ENCODE measurements at places on chromosomes 7 and 10. TPM values are rescaled to one million over a fixed set of nuclear protein-coding genes. Genes with fewer than 3 reads are reported as not detected.

GRCh38 chr7:140678081-140678815 is 5.5 kb downstream of the ADCK2 start:
- no peak for DNase-seq

- DNase-seq: no peak
Measured at GRCh38 chr10:131682271-131682962, 218.4 kb upstream of the PPP2R2D start.

- peak; percentile 80 for DNase-seq
Measured at GRCh38 chr7:12524794-12525386, 45.6 kb upstream of the SCIN start.

GRCh38 chr10:33008499-33009243 is 50.6 kb upstream of the ITGB1 start:
- DNase-seq: peak; percentile 91

GRCh38 chr7:28815928-28816373 is 142.2 kb downstream of the TRIL start:
- DNase-seq: no peak

DNA sequence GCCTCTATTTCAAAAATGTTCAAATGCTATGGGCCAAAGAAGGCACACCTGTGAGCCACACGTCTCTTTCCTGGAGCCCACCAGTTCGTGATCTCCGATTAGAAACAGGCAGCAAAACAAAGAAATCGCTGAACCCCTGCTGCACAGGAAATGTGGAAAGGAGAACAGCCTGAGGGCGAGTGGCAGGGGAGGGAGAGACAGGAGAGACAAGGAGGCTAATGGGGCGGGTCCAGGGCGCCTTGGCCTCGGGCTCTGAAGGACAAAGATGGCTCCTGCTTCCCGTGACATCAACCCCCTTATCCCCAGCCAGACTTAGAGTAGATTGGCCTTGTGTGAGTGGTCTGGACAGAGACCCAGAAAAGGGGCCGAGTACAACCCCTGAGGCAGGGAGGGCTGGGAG is 62.4 kb upstream of the DOCK1 start:
- DNase-seq: no peak

DNA sequence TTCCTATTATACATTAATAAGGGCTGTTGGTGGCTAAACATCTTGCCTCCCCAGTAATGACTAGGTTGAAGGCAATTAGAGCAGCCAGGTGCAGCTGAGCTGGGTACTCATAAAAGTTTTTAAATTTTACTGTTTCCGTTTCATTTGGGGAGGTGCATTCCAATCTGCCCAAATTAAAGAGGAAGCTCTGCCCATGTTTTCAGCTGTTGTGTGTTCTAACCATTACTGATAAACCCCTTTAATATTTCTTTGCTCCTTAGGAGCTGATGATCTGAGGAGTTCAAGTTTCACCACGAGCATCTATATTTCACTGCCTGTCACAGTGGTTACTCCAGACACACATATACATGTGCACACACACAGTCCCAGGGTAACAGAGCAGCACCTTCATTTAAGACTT is 94.4 kb downstream of the JAZF1 start:
- DNase-seq: no peak

GRCh38 chr10:100022403-100022802 is 12.7 kb upstream of the DNMBP start:
- DNase-seq: no peak

GRCh38 chr7:90761584-90761983 is 165.5 kb downstream of the CDK14 start:
- no peak for DNase-seq

DNA sequence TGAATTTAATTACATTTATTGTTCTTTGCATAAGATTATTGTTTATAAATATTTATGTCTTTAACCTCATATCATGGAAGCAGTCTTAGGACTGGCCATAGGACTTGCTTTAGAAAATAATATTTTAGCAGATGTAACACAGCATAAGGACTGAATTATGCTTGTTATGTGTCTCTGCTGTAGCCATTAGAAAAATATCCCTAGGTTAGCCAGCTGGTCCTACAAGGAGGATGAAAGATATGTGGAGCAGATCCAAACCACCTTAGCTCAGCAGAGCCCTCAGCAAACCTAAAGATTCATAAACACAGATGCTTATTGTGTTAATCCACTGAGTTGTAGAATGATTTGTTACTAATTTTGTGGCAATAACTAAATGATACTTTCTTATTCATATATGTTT is 166.0 kb upstream of the COL1A2 start:
- DNase-seq: no peak

DNA sequence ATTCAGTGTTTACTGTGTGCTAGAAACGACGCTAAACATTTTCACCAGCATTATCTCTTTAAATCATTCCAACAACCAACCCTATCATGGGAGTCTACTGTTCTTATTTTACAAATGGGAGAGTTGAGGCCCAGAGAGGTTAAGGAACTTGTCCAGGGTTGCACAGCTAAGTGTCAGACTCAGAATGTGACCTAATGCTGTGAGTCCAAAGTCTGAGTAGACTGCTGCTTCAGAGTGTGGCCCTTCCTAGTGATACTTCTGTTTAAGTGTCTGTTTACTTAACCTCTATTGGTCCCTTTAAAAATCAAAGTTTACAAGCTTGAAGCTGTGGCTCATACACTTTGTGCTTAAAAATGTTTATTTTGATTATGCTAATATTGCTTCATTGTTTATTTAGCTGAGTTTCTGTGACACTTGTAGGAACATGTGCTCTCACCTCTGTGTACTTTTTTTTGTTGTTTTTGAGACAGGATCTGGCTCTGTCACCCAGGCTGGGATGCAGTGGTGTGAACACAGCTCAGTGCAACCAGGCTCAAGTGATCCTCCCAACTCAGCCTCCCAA is 84.4 kb upstream of the SYPL1 start:
- DNase-seq: no peak

DNA sequence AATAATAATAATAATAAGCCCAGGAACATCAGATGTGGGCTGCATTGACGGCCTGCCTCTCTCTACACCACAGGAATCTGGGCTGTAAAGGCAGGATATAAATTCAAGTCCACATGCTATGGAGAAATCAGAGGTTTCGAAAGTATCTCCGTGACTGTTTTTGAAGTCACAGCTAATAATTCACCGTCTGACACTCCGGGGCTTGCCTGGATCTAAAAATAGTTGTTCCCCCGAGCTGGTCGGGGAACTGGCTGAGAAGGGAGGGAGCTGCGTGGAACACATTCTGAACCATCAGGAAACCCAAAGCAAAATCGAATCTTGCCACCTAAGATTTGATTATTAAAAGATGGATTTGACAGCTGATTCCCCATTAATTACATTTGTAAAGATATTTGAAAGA is 35.4 kb downstream of the KLF6 start:
- no peak for DNase-seq

DNA sequence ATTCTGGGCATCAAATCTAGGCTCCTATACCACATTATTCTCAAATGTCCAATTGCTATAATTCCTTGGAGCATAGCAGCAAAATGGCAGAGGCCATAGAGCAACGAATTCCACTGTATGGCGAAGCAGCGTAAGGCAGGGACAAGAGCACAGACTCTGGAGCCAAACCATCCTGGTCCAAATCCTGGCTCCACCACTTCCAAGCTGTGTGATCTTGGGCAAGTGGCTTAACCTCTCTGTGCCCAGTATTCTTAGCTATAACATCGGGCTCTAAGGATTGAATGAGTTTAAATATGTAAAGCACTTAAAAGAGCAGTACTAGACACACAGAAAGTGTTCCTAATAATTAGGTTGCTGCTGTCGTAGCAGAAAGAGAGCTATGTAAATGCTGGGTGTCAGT is 56.2 kb downstream of the TACC2 start:
- DNase-seq: no peak

GRCh38 chr10:113450906-113451305 is 101.9 kb upstream of the HABP2 start:
- no peak for DNase-seq

GRCh38 chr10:71132321-71132810 is 80.0 kb upstream of the UNC5B start:
- peak; percentile 38 for DNase-seq

GRCh38 chr10:1938317-1938716 is 201.0 kb upstream of the ADARB2 start:
- DNase-seq: no peak

GRCh38 chr7:96901822-96902445 is 103.4 kb upstream of the DLX6 start:
- no peak for DNase-seq

- DNase-seq: no peak
Measured at GRCh38 chr7:92251181-92251580, 5.4 kb downstream of the ANKIB1 start.

Gene ZDHHC6
- total RNA-seq: 28.4 TPM

Gene CDK14
- total RNA-seq: 3.2 TPM

Gene USP54
- total RNA-seq: 10.1 TPM

Gene NYAP1
- total RNA-seq: 5.4 TPM

Gene MNX1
- total RNA-seq: not detected

Gene CLCN1
- not detected for total RNA-seq

Gene C10orf71
- not detected for total RNA-seq
